Cortex of kidney (tissue), 1 donor: ENCODE measurements at places on chromosomes 4 and X.

DNA sequence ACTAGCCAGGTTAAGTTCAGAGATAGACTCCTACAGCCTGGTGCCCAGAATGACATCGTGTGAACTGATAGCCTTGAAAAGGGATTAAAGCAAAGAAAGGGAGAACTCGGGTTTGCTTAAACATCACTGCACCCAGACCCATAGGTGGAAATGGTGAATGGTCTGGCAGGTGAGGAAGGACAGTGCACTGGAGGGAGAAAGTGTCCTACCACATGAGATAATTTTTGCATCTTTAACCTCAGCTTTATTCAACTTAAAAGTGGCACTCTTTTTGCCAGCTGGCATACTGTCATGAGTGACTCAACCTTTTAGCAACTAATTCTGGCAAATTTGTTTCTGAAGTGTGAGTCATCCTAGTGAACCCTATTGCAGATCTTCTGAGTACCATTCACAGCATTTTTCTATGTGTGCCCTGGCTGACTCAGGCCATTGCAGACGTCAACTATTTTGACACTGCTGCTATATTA, 53.0 kb upstream of the DAPP1 start:
- DNase-seq = no peak

DNA sequence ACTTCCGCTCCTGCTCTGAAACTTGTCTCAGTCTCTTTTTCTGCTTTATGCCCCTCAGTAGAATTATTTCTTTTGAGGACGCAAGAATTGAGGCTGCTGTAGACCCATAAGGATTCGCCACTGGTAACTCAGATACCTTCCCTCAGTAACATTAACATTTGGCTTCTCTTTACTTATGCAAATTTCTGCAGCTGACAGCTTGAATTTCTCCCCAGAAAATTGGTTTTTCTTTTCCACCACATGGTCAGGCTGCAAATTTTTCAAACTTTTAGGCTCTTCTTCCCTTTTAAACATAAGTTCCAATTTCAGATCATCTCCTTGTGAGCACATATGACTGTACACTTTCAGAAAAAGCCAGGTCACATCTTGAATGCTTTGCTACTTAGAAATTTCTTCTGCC, 839.3 kb upstream of the GRIA3 start:
- no peak for DNase-seq

DNA sequence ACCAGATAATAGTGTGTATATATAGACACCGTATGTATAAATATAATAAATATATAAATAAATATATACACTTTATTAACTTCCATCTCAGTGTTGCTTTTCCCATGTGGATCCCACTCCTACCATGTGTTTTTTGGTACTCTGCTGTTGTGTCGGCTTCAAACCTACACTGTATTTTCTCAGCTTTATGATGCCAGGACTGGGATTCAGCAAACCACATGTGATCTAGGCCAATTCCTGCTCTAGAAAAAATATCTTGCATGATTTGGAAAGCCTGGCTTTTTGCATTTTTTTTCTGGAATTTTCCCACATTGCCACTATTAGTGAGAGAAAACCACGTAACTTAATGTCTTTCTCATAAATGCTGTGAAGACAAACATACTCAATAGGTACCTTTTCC, 55.8 kb downstream of the POLR2B start:
- no peak for DNase-seq

GRCh38 chr4:147843162-147843561, 111.3 kb downstream of the ARHGAP10 start:
- DNase-seq = no peak

DNA sequence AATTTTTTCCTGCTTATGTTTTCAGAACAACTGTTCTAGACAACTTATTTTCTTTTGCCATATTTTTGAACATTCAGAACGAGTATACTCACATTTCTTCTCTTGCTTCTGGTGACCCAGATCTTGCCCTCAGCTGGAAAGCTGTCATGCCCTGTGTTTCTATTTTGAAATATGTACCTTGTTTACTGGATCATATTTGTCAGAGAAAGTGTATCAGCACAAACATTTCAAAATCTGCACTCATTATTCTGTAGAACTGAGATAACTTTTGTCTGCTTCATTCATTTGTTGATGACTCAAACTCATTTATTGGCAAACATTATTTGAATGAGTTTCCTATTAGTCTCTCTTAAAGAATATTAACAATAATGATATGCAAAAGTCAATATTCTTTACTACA, 46.2 kb upstream of the FAM9A start:
- no peak for DNase-seq

GRCh38 chr4:7772711-7773385, 166.8 kb downstream of the AFAP1 start:
- no peak for DNase-seq

DNA sequence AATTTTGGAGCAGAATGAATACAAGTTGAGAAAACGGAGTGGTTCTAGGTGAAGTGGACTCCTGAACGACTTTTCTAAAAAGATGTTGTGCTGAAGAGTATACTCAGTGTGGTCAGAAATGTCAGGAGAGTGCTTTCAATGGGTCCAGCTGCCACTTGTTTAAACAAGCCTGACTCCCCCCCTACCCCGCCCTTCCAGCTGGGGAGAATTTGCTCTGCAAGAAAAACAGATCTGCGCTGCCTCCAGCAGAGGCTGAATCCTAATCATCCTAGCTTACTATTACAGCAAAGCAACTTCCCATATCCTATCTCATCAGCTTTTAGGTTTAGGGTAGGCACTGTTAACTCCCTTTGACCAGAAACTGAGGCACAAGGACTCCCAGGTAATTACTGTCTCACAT, 1.9 kb downstream of the MAP3K15 start:
- DNase-seq = no peak

DNA sequence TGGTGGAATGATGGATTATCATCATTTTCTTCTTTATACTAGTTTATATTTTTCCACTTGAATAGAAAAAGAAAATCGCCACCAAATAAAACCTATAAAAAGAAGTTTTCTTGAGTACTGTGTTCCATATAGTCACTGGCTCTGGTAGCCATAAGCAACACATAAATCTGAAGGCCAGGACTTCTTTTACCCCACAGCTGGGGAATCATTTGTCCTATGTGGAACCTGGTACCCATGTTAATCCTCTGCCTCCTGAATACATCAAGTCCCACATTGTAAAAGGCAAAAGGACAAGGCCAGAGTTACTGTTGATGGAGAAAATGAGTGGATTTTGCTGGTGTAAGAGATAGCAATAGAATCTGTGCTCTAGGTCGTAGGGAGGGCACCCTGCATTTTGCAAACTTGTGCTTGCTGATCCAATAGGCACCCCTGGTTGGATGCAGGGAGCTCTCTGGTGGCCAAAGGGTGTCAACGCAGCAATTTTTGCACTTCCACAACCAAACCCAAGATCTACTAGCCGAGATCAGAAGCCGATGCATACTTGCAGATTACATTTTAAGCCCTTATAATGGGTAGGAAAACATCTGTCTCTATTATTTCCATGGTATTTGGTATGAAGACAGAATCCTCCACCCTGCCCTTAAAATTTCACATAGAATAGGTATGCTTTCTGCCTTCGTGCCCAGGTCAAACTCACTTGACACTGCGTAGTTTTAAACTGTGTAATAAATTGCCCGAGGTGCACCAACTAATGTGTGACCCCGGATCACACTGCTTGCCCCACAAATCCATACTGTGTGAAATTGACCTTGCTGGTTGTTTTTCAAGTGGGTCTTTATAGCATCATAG, 146.2 kb upstream of the SCML1 start:
- no peak for DNase-seq
